ENCODE measurements at places on chromosomes 6 and 20. TPM values are rescaled to one million over a fixed set of nuclear protein-coding genes. Genes with fewer than 3 reads are reported as not detected.

- DNase-seq, result no peak
Measured at GRCh38 chr6:49342410-49342809, 120.6 kb downstream of the MMUT start.

DNA sequence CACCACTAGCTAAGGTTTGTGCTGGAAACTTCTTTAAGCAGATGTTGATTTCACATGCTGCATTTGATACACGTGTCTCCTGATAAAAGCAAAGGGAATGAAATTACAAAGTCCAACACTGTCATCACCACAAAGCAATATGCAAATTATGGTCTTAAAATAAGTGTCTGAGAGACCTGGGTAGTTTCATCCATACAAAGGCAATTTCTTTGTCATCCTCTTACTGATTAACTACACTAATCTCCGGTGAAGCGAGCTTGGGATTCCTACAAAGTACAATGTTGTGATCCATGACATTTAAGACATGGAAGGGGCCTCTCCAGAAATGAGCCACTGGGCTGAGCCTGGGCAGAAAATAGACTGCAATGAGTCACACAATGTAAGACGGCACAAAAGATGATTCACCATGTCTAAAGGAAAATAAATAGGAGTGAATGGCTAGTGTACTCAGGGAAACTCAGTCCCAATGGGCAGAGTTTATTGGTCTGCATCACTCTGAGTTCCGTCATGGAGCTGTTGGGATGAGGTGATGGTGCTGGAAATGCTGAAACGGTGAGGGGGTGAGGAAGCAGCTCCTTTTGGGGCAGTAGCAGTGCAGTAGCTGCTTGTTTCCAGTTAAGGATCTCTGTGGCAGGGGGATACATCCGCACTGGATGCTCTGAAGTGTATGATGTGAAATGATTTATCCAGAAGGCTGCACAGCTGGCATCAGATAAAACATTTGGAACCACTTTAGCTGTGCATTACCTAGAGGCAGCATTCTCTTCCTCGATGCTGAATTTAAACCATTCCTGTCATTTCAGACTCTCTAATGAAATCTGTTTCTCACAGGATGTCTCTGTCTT lies 103.3 kb downstream of the IBTK start:
- DNase-seq, result no peak

GRCh38 chr6:41345901-41346300 lies 10.5 kb downstream of the NCR2 start:
- no peak for DNase-seq

DNA sequence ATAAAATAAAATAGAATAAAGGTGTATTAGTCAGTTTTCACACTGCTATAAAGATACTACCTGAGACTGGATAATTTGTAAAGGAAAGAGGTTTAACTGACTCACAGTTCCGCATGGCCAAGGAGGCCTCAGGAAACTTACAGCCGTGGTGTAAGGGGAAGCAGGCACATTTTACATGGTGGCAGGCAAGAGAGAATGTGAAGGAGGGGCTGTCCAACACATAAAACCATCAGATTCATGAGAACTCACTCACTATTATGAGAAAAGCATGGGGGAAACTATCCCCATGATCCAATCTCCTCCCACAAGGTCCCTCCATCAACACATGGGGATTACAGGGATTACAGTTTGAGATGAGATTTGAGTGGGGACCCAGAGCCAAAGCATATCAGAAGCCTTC lies 41.1 kb upstream of the BCAS1 start:
- DNase-seq, result no peak

GRCh38 chr6:7543789-7544424 lies 2.4 kb downstream of the DSP start:
- no peak for DNase-seq

DNA sequence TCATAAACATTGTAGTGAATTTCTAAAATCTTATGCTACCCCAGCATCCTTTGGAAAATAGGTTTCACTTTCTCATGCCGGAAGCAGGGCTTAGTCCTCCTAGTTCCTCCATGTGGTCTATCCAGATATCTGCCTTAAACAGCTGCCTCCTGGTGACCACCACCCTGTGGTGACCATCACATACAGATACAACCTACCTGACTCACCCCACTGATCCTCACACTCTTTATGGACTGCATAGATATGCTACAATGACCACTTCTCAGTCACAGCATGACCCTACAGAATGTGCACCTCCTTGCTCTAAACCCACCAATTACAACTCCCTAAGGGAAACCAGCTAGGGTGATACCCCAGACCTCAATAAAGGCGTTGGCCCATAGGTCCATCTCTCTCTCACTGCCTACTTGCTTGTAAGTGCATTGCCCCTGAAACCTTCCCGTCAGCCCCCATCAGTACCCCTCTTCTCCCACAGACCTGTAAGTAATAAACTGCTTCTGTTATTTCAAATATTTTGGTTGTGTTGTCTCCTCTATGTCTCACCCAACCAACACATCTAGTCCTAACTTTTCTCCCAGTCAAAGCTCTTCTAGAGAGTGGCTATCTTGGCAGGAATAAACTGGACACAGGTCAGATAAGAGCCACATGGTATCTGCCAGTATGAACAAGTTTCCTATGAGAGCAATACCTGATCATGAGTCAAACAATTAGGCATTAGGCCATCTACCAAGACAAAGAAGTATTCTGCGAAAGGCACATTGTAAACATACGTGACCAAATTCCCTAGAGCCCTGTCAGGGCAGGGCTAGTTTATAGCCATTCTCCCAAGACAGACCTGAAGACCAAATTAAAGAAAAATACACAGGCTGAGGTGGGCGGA lies 39.4 kb upstream of the PLEKHG1 start:
- no peak for DNase-seq

The CNKSR3 gene
- total RNA-seq, result 9.2 TPM

Data from lower leg skin (tissue), 4 donors.